Coronary artery (tissue), 2 donors: ENCODE measurements at places on chromosomes 3 and 15.

- DNase-seq: no peak
Observed at GRCh38 chr15:57386976-57387375, 10.7 kb downstream of the CGNL1 start.

DNA sequence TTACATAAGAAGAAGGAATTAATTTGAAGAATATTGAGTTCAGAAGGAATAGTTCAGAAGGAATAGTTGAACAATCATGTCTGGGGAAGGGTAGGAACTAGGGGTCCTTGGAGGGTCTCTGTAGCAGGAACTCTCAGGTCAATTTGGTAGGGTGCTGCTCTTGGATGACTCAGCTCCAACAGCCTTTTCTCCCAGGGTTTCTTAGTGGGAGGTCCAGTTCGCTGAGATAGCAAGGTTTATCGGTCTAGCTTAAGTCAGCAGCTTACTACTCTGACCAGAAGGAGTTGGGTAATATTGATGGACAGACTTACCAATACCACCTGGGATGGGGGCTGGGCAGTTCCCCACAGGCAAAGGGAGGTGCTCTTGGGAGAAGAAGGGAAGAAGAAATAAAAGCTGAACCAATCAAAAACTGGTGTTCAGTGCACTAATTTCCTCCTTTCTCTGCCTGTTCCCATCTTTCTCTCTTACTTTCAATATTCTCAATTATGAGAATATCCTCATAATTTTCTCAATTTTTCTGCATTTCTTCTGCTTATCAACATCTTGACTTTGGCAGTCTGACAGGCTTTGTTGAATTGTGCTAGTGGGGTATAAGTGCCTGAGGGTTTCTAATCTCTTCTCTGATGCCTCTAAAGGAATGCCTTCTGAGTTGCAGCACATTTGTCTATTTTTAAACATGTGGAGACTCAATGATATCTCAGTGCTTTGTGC is 14.4 kb upstream of the MITF start:
- no peak for DNase-seq

DNA sequence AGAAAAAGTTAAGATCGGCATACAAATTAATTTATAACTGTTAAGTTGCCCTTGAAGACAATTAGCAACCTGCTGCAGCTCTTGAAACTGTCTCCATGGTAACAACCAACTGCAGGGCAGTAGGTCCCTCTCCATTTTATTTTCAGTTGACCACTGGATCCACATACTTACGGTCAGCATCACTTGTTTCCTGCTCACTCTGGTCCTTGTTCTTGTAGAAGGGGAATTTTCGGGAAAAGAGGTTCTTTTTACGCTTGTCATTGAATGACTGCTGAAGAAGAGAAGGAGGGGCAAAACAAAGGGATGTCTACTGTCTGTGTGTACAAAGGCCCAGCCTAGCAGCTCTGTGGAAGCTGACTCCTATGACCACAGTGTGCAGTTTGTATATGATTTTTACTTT is 46.8 kb upstream of the MELTF start:
- DNase-seq: no peak

GRCh38 chr3:40358454-40358853 is 28.5 kb upstream of the ENTPD3 start:
- DNase-seq: no peak

GRCh38 chr3:134365766-134366065 is 8.5 kb downstream of the AMOTL2 start:
- peak; percentile 70 for DNase-seq

- DNase-seq: no peak
Observed at GRCh38 chr3:154786724-154787123, 293.4 kb upstream of the MME start.

DNA sequence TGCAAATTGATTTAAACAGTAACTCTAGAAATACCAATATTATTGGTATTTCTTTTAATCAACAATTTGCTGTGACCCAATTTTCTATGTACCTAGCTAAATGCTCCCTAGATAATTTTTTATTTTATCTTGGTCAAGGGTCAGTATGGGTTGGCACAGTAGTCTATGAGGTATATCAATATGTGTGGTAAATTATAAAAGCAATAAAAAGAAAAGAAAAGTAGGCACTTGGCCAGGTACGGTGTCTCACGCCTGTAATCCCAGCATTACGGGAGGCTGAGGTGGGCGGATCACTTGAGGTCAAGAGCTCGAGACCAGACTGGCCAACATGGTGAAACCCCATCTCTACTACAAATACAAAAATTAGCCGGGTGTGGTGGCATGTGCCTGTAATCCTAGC is 34.0 kb upstream of the STIMATE start:
- no peak for DNase-seq

DNA sequence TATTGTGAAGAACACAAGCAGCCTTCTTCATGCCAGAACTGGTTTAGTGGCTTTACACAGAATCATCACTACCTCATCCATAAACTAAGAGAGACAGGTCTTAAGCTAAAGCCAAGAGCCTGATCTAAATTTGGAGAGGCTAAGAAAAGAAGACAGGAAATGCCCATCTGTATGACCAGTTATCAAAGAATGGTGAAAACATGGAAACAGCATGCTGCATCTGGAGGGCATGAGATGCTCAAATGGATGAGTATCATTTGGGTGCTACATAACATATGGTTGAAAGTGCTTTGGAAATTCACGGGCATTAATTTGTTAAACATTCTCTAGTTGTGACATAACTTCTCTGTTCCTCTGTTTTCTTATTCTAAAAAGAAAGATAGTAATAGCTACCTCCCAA is 112.5 kb downstream of the CPNE4 start:
- no peak for DNase-seq

DNA sequence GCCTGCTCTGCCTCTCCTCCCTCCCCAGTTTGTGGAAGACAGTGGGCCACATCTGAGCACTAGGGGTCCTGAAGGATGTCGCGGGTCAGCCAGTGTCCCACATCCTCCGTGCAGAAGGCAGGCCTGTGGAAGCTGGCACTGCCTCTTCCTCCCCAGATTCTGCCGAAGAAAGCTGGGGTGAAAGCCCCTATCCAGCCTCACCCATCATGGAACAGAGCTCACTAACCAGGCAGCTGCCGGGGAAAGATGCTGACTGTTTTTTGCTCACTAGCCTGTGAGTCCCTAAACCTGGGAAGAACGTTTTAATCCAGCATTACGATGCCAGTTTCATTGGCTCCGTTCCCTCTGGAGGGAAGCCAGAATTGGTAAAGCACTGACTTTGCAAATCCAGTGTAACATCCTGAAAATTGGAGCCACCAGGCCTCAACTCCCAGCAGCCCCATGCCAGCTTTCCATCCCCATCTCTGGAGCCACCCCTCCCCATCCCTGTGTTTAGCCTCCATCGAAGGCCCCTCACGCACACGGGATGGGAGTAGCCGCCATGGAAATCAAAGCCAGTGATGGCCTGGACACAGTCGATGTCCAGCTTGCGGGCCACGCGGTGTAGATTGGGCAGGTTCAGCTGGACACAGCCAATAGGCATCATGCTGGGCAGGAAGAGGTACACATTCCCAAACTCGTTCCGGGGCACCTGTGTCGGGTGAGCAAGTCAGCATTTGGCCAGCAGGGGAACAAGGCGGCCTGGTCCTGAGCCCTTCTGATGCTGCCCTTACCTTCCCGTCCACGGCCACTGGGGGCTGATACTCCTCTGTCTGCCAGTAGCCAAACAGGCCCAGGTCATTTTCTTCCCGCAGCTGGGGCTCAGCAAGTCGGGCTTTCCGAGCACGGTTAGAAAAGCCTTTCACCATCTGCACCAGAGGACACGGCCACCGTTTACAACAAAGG is 23.5 kb downstream of the TMEM43 start:
- peak; percentile 68 for DNase-seq

- DNase-seq: no peak
Observed at GRCh38 chr3:182464513-182465145, 328.7 kb upstream of the ATP11B start.

DNA sequence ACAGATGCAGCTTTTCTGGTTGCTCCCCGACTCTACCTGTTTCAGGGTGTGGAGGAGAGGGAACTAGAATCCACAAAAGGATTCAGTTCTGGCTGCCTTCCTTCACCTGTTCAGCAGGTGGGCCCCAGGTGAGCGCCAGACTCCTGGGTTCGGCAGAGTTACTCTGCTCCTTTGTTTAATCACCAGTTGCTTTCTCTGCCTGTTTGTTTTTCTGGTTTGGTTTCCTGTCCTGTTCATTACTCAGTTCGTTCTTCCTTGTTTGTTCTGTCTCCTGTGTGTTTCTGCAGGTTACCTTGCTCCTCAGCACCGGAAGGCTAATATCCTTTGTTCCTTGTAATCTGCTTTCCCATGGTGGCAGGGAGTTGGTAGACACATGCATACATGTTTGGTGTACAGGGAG is 508.5 kb upstream of the ATP11B start:
- no peak for DNase-seq

- DNase-seq: no peak
Observed at GRCh38 chr3:178244733-178245709, 291.2 kb upstream of the KCNMB2 start.

DNA sequence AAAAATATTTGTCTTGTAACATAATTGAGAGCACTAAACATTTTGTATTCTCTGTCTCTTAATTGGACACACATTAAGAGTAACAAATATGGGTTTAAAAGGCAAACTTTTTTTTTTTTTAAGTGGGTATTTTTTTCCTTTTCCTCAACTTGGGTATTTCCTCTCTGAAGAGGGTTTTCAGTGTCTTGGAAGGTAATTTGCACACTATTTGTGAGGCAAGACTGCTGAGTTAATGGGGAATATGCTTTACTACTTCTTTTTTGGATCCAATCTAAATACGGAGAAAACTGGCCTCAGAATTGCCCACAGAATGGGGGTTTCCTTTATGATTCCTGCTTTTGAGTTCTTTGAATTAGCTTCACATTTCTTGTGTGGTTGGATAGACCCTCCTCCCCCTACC is 105.2 kb downstream of the FNDC3B start:
- no peak for DNase-seq

DNA sequence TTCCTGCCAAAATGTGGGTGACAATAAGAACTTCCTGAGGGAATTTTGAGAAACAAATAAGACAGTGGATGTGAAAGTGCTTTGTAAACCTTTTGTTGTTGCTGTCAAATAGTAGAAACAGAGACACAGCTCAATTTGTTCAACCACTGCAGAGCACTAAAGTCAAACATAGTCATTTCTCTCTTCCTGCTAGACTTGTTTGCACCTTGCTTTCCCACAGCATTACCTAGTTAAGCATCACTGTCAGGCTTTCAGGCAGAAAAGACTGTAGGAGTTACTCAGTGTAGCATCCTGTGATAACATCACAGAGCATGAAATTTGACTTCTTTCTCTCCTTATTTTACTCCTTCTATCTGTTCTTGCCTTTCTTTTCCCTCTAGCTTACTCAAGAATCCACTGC is 27.1 kb downstream of the SLC12A1 start:
- no peak for DNase-seq

DNA sequence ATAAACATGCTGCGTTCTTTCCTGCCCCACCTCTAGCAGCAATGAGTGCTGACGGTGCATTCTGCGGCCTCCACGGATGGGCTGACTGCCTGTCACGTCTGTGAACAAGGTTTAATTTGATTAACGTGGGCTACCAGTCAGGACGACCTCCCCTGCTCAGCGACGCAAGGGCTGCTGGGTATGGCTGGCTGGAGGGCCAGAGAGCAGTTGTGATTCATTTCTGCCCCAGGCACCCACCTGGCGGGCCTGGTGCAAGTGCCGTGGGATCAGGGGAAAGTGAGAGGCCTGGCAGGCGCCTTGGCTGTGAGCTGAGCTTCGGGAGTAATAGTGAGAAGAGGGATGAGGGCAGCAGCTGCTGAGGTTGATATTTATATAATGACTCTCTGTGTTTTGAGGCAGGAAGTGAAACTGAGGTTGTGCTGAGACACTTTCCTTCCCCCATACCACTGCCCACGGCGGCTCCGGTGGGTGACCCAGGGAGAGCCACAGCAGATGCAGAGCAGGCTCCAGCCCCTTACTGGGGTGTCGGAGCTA is 190.4 kb upstream of the BCL6 start:
- no peak for DNase-seq

DNA sequence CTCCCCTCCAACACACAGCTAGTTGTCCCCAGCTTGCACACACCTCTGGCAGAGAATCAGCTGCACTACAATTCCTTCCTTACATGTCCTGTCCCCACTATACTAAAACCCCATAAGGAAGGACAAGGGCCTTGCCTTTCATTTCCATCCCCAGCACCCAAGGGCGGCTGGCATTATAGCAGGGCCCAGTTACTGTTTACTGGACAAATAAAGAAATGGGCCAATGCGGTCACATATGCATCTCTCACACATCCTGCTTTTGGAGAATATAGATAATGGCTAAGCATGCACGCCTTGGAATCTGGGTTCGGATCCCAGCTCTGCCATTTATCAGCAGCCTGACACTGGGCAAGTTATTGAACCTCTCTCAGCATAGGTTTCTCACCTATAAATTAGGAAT is 99.1 kb downstream of the DAPK2 start:
- no peak for DNase-seq

- DNase-seq: no peak
Observed at GRCh38 chr3:68728343-68728742, 204.0 kb downstream of the TAFA4 start.

- no peak for DNase-seq
Observed at GRCh38 chr3:96022676-96023075, 791.7 kb upstream of the EPHA6 start.

GRCh38 chr3:171393032-171393744 is 67.0 kb downstream of the TNIK start:
- no peak for DNase-seq

- DNase-seq: no peak
Observed at GRCh38 chr15:35827911-35828310, 281.9 kb upstream of the DPH6 start.

DNA sequence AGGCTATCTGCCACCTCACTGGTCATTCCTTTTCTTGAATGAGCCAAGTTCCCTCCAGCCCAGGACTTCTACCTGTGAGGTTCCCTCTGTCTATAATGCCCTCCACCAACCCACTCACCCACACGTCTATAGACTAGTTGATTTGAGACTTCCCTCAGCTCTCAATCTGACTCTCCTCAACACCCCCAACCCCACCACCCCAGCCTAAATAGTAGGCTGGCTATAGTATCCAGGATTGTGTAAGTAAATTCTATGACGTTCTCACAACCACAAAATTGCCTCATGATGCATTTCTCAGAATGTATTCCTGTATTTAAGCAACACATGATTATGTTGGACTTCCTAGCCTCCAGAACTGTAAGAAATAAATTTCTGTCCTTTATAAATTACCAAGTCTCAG is 2.2 kb downstream of the PLSCR1 start:
- no peak for DNase-seq

DNA sequence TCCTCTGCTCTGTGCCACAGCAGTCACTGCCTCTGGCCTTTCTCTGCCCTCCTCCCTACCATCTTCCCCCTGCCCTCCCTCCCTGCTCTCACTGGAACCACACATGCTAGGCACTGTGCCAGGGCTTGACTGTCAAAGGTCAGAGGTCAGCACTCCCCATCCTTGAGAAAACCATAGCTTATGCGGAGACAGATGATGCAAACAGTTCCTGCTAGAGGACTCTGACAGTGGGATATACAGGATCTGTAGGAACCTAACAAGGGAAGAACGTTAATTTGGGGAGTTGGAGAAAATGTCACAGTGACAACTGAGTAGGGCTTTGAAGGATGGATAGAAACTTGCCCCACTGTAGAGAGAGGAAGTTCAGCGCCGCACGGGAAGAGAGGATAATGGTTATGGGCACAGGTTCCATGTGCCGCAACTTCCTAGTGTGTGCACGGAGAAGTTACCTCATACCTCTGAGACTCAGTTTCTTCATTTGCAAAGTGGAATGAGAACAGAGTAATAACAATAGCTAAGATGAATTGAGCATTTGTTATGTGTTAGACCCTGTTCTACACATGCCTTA is 29.3 kb upstream of the XYLB start:
- DNase-seq: no peak
